ENCODE measurements at places on chromosomes 2 and 18.

- DNase-seq = no peak
Measured at GRCh38 chr2:22209545-22209944, 1085.8 kb downstream of the TDRD15 start.

DNA sequence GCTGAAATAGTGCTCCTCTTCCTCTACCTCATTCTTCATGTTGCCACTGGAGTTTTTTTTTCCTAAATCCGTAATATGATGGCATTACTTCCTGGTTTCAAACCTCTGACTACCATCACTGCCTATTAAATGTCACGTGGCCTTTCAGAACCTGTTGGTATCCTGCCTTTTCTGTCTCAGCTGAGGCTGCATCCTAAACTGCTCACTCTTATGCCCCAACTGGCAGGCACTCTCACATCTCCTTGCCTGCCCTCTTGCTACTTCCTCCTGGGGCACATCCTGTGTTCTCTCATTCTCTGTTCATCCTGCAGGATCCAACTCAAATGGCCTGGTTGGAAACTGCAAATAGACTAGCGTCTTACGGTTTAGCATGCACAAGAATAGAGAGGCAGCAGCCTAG, 468.1 kb upstream of the FANCL start:
- no peak for DNase-seq

- no peak for DNase-seq
Measured at GRCh38 chr2:1340141-1340512, 73.1 kb upstream of the TPO start.

DNA sequence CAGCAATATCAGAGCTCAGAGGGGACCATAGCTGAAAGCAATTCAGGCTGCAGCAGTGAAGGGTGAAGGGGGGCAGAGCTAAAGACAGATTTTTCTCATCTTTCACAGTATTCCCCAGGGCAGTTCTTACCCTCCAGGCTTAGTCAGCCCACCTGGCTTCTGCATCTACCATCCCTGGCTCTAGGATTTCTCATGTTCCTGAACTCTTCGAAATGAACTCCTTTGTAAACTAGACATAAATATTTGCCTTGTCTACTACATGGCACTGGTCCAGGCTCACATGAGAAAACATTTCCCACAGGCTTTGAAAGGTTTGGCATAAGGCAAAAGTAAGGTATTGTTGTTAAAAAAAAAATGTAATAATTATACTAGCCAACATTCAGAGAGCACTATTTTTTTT, 23.6 kb upstream of the NEB start:
- DNase-seq = no peak

GRCh38 chr2:237723602-237724001, 75.0 kb upstream of the RBM44 start:
- no peak for DNase-seq

- DNase-seq = no peak
Measured at GRCh38 chr18:33751613-33752221, 173.7 kb downstream of the ASXL3 start.

DNA sequence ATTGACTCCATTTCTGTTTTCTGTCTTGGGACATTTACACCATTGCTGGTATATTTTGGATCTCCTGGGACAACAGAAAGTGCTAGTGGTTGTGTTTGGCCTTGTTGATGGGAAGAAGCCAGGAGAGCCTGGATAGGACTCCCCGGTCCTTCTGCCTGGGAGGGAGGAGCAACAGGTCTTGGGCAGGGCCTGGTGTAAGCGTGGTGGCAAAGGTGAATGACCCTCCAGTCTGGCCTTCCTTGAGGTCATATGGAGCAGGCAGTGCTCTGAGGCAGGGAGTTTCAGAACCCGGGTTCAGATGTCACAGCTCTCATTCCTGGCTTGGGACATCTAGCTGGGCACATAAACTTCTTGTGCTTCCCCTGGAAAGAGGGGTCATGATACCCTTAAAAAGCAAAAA, 56.0 kb upstream of the RBM44 start:
- DNase-seq = no peak

GRCh38 chr2:165007161-165007744, 51.9 kb upstream of the SLC38A11 start:
- no peak for DNase-seq

DNA sequence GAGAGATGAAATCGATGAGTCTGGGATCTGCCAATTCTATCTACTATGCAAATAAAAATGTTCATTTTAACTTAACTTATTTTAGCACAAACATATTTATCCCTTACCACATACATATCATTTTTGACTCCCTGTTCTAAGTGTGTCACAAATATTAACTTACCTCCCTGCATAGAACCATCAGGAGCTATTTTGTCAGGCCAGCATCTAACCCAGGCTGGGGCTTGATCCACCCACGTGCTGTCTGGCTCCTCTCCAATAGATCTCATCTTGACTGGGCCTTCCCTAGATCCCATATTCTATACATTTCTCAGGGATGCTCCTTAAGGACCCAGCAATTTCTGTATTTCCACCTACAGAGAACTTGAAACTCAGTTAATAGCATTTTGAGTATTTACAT, 20.9 kb downstream of the NTSR2 start:
- no peak for DNase-seq

- no peak for DNase-seq
Measured at GRCh38 chr2:44459739-44460138, 98.0 kb downstream of the CAMKMT start.

DNA sequence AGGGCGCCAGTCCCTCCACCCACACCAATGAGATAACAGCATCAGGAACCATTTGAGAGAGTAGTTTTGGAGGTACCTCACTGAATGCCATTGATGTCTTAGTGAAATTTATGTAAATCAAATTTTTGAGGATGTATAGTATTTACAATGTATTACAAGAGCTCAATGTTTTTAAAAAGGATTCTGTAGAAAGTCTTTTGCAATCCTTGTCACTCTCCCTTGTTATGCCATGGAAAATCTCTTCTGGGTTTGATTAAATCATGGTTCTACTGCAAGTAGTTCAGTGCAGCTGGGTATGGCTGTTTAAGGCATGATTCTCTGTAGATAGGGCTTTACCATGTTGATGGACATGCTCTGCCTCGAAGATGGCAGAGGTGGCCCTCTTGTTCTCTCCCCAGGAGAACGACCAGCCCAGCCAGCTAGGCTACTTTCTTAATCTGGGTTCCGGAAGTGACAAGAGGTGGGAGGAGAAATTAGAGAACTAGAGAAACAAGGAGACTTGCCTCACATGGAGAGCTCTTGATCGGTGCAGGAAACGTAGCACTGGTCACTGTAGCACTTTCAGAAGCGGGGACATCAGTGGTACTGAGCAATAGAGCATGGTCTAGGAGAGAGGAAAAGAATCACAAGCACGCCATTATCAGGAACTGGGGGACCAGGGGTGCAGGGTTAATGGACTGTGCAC, 202.7 kb downstream of the CLIP4 start:
- no peak for DNase-seq

- no peak for DNase-seq
Measured at GRCh38 chr2:34093790-34094189, 494.7 kb upstream of the FAM98A start.

- no peak for DNase-seq
Measured at GRCh38 chr2:3557639-3558204, 411 bp downstream of the RNASEH1 start.

DNA sequence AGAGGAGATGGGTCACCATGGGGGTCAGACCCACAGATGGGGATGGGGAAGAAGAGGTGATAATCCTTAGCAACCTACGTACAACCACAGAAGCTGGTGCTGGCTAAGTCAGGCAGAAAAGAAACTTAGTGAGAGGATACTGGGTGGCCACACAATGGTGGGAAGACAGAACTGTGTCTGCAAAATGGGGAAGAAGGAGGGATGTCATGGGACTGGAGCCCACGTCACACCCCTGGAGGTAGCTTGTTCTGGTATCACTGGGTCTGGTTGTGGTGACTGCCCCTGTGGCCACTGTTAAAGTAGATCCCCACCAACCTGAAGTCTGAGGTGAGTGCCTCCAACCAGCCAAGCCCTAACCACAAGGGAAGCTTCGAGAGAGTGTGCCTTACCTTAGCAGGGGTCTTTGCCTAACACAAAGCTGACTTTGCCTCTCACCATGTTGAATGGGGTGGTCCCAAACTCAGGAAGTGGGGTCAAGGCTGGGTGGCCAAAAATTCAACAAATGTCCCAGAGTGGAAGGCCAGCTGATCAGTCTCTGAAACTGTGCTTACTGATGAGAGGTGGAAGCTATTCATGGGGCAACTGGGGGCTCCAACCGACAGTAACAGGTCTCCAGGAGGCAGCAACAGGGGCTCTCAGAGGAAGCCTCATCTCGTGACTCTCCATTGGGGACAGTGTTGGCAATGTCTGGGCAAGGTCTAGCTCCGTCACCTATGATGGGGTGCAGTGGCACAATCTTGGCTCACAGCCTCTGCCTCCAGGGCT, 64.8 kb upstream of the SLC1A4 start:
- no peak for DNase-seq

GRCh38 chr2:68352651-68353391, 12.3 kb upstream of the PLEK start:
- no peak for DNase-seq

DNA sequence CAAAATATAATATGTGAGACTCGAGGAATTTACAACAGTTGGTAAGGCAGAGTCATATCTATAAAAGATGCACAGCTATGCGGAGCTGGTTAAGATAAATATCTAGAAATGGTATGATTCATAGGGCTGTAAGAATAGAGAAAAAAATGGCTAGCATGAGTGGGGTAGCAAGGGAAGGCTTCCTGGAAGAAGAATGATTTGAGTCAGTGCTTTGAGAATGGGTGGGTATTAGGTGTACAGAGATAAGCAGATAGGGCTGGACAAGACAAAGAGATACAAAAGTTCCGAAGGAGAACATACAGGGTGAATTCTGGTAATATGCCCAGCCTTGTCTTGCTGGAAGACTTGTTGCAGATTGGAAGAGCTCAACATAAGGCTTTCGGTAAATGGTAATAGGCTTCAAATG, 291.5 kb upstream of the CCDC68 start:
- no peak for DNase-seq

GRCh38 chr18:12933327-12933726, 14.5 kb upstream of the SEH1L start:
- no peak for DNase-seq

DNA sequence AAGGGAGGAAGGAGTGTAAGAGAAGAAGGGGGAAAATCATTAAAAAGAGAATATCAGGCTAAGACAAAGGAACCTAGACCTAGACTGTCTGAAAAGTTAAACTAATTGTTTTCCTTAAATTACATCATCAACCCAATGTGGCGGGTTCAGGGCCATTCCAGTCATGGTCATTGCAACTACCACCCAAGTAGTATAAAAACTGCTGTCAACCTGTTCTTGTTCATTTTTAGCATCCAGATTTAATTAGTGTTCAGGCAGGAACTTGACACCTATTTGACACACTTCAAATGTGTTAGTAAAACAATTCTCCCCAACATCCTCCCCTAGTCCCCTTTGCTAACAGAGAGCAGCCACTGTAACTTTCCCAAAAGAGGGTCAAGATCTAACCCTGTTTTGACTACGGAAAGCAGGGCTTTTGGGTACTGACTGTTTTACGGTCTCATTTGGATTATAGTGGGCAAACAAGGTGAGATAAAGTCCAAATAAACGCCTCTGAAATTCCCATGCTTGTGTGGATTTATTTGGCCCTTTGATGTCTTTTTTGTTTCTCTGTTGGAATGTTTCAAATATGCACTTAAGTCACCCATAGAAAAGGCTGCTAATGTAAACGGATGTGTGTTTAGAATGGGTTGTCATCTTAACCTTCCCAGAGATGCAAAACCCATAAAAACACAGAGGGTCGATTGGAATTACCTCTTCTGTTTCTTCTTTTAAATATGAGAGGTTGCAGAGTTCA, 19.3 kb upstream of the TANC1 start:
- DNase-seq = no peak

DNA sequence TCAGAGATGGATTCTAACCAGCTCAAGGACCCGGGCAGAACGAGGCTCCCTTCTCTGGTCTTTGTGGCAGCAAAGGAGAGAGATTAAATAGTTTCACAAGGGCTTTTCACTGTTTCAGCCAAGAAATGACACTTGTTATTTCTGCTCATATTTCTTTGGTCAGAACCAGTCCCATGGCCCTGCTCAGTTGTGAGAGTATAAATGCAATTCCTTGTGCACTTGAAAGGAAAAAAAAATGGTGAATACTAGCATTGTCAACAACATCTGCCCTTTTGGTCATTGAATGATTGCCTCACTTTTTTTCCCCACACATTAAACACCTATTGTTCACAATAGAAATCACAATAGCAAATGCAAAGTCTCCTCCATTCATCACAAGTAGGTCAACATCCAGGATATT, 104.4 kb downstream of the RDH14 start:
- no peak for DNase-seq

DNA sequence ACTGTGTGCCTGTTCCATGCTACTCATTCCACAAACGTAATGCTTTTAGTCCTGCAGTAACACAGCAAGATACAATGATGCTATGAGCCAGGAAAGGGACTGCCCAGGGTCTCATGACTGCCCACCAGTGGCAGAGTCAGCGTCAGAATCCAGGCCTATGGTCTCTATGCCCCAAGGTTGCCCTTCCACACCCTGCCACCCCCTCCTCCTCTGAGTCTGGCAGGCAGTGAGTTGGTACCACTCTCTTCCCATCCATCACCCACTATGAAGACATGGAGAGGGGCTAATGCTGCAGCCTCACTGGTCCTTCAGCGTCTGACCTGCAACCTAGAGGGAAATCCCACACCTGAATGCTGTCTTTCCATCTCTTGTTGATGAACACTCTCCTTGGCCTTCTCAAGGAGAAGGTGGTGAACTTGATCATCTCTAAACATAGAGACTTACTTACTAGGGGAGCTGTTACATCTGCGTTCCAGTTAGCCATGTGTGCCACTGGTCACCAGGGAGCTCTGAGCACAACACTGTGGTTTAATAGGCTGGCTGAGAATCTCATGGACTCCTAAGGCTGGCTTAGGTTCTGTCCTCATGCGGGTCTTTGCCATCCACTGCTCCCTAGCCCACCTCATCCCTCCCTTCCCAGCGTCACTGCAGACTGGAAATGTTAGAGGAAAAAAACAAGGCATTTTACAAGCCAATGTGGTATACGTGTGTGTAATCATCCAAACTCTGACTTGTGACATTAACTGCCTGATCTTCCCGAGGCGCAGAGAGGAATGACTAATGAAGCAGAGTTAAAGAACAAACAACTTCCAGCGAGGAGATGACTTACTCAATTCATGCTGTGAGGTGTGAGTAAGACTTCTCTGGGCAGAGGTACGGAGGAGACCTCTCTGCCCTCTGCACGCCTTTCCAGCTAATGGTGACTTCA, 28.8 kb downstream of the STEAP3 start:
- DNase-seq = no peak

DNA sequence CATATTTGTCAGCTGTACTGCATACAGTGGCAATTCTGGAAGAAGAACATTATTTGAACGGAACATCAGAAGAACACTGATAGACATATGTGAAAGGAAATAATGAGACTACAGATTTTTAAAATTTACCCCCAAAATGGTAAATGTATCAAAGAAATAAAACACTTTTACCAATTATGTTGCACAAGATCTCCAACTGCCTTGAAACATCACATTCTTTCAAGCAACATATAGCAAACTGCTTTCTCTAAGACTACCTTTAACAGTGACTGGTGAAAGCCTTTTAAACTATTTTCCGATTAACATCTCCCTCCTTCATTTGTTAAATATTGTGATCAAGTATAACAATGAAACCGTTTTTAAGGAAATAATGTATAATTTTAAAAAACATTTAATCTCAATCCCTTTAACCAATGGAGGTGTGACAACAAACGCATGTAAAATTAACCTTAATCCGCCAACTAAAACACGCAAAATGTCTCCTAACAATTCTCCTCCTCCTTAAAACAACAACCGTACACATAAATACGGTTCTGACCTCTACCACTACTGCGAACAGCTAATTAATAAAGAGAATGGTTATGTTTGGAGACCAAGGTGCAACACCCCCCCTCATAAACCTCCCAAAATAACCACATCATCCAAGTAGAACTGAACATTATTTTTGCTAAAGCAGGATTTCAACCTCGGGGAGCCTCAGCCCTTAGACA, 2.4 kb downstream of the FBXO11 start:
- no peak for DNase-seq

Measured in T-cell (primary cell).